Prostate gland (tissue), 2 donors: ENCODE measurements at places on chromosomes 1 and 21. TPM values are rescaled to one million over a fixed set of nuclear protein-coding genes. Genes with fewer than 3 reads are reported as not detected.

The GSTM1 gene
- not detected for total RNA-seq

The MYBPH gene
- total RNA-seq = 7.7 TPM

The THRAP3 gene
- total RNA-seq = 123 TPM

The FAM151A gene
- total RNA-seq = not detected

The HAO2 gene
- not detected for total RNA-seq

The ASB17 gene
- total RNA-seq = not detected

The CHIA gene
- not detected for total RNA-seq

DNA sequence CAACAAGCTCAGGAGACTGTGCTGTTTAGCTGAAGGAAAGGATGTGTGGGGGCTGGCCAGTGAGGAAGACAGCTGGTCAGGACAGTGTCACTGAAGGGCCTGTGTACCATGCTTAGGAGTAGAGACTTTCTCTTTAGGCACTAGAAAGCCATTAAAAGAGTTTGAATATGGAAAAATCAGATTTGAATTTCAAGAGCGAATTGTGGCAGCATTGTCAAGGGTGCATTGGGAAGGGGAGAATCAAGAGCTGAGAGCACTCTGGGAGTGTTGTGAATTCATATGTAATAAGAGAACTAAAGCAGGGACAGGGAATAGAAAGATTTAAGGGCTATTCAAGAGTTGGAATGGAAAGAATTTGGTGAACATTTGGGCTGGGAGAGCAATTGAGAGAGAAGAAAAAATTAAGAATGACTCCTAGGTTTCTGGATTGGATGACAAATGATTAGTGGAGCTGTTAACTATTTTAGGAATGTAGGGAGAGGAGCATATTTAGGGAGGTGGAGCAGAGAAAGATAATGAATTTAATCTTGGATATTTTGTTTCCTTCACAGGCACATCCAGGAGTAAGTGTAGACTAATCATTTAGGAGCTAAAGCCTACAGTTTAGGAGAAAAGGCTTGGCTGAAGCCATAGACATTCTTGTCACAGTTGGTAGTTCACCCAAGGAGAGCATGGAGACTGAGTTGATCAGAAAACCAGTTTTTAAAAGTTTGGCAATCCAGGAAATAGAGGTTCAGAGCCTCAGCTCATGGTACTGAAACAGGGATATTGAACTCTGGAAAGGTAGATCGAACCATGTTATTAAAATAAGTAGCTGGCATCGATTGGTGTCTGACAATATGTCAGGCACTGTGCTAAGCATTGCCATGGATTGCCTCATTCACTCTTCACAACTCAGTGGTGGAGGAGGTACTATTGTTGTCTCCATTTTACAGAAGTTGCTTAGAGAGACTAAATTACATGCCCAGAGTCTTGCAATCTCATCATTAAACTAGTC is 23.1 kb upstream of the TOR3A start:
- no peaks in the 10 kb centered on the region for H3K36me3 ChIP-seq
- DNase-seq = no peak
- H3K27ac ChIP-seq = no peak overlapping the region
- no peaks in the 10 kb centered on the region for H3K27me3 ChIP-seq

- H3K27ac ChIP-seq = peak overlapping the region; percentile 96
- no peaks in the 10 kb centered on the region for H3K4me1 ChIP-seq
- peak overlapping the region; percentile 90 for H3K4me3 ChIP-seq
- H3K36me3 ChIP-seq = no peaks in the 10 kb centered on the region
- no peaks in the 10 kb centered on the region for H3K27me3 ChIP-seq
- peak; percentile 70 for DNase-seq
Measured at GRCh38 chr21:41168391-41169257, 664 bp downstream of the BACE2 start.

- no peaks in the 10 kb centered on the region for H3K36me3 ChIP-seq
- no peak overlapping the region for H3K4me3 ChIP-seq
Measured at GRCh38 chr1:86906419-86906818, 7.5 kb downstream of the SELENOF start.

DNA sequence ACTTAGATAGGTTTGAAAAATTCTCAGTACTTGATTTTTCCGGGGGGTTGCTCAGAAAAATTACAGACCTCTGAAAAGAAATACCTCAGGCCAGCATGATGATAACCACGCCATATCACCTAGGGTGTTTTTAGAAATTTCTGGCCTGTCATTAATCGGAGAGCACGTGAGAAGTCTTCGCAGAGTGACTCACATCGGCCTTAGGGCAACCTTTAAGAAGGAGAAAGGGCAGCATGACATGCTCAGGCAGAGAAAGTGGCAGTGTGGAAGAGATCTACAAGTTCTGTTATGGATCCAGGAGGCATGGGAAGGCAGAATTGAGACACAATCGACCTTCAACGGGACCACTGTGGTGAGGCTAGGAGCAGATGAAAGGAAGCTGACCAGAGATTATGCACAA is 506.3 kb downstream of the LMO4 start:
- H3K27me3 ChIP-seq = no peaks in the 10 kb centered on the region
- no peak overlapping the region for H3K27ac ChIP-seq
- no peaks in the 10 kb centered on the region for H3K36me3 ChIP-seq
- H3K4me3 ChIP-seq = no peak overlapping the region
- DNase-seq = no peak
- H3K4me1 ChIP-seq = no peaks in the 10 kb centered on the region

- H3K36me3 ChIP-seq = no peaks in the 10 kb centered on the region
- H3K4me1 ChIP-seq = peaks cover 31% of the 10 kb centered on the region
- no peaks in the 10 kb centered on the region for H3K27me3 ChIP-seq
- H3K27ac ChIP-seq = peak overlapping the region; percentile 87
- no peak overlapping the region for H3K4me3 ChIP-seq
- peak; percentile 54 for DNase-seq
Measured at GRCh38 chr21:36508948-36509347, 29.0 kb upstream of the CLDN14 start.

DNA sequence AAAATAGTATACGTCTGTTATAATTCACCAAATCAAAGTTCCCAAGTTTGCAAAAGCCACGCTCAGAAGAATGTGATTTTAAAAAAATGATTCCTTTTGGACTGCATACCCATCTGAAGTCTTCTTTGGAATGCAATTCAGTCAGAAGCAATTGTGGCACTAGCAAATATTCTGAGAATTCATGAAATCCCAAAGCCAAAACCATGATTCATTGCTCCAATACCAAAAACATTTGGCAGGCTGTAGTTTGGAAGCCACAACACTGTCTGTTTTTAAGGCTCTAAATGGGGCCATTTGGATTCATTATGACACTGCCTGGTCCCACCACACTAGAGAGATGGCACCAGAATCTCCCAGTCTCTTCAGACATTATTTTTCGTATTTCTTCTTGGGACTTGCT is 21.8 kb upstream of the LRRC53 start:
- no peaks in the 10 kb centered on the region for H3K27me3 ChIP-seq
- no peak for DNase-seq
- no peaks in the 10 kb centered on the region for H3K4me1 ChIP-seq
- H3K27ac ChIP-seq = no peak overlapping the region
- no peaks in the 10 kb centered on the region for H3K36me3 ChIP-seq

- H3K4me3 ChIP-seq = no peak overlapping the region
- H3K36me3 ChIP-seq = no peaks in the 10 kb centered on the region
- no peak for DNase-seq
Measured at GRCh38 chr21:24881506-24881905, 725.8 kb downstream of the MRPL39 start.

DNA sequence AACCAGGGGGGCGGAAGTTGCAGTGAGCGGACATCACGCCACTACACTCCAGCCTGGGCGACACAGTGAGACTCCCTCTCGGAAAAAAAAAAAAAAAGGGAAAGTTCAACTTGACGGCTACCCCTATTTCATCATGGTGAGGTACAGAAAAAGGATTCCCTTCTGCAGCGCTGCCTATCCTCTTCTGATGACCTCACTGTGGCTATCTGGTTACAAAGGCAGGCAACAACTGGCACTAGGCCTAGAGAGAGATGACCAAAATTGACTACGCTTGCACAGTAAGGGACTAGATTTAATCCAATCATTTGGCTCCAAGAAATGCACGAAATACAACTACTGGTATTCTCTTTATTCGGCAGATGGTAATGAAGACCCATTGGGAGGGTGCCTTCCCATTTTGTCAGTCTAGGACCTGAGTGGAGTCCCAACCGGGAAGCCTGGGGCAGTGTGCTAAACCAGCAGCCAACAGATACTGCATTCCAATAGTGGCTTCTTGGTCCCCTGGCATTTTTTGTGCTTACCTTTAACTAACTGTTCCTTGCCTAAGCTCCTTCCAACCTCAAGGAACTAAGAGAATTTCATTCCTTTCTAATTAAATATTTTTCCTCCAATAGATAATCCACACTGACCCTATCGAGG is 36.6 kb downstream of the ITPKB start:
- peak overlapping the region; percentile 53 for H3K4me3 ChIP-seq
- H3K27ac ChIP-seq = peak overlapping the region; percentile 97
- DNase-seq = peak; percentile 66
- H3K36me3 ChIP-seq = no peaks in the 10 kb centered on the region
- no peaks in the 10 kb centered on the region for H3K27me3 ChIP-seq

- H3K36me3 ChIP-seq = no peaks in the 10 kb centered on the region
- no peaks in the 10 kb centered on the region for H3K27me3 ChIP-seq
- peak overlapping the region; percentile 23 for H3K27ac ChIP-seq
Measured at GRCh38 chr1:181135437-181135731, 46.9 kb downstream of the IER5 start.

DNA sequence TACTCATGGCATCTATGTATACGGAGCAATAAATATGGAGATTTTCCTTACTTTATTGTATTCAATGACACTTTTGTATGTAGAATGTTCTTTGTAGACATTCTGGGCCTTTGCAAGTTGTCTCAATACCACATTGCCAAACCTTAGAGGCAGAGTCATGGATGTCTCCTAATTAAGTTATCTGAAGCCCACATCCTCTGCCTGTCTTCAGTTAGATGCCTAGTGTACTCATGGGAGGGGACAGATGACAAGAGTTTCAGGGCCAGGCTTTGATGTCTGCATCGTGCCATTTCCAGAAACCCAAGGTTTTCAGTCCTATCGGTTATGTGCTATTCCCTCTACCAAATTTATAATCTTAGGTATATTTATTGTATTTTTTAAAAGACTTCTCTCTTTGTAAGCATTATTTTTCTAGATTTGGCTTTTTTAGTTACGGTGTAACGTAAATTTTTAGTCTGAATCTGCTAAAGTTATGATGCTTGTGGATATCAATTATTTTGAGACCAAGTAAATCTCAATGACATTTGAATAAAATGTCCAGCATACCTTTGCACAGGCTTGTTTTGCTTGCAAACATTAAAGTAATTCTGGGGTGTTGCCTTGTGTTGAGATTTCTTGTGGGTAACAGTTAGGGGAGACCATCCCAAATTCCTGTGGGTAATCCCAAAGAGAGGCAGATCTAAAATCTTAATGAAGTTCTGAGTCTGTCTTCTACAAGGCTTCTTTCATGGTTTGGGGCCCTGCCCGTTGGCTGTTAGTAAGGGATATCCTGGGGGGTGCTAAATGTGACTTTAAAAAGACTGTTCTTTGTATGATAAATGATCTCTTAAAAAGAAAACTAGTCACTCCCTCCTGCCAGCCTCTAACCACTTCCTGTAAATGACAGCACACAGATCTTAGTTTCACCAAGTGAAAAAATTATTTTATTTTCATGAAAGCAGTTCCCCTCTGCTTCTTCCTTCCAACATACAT is 8.0 kb upstream of the MACF1 start:
- H3K36me3 ChIP-seq = no peaks in the 10 kb centered on the region
- no peak for DNase-seq
- H3K27ac ChIP-seq = peak overlapping the region; percentile 39
- no peak overlapping the region for H3K4me3 ChIP-seq

GRCh38 chr1:241591736-241592135 is 48.4 kb downstream of the CHML start:
- no peaks in the 10 kb centered on the region for H3K27me3 ChIP-seq
- no peaks in the 10 kb centered on the region for H3K4me1 ChIP-seq
- H3K4me3 ChIP-seq = no peak overlapping the region
- H3K36me3 ChIP-seq = no peaks in the 10 kb centered on the region

DNA sequence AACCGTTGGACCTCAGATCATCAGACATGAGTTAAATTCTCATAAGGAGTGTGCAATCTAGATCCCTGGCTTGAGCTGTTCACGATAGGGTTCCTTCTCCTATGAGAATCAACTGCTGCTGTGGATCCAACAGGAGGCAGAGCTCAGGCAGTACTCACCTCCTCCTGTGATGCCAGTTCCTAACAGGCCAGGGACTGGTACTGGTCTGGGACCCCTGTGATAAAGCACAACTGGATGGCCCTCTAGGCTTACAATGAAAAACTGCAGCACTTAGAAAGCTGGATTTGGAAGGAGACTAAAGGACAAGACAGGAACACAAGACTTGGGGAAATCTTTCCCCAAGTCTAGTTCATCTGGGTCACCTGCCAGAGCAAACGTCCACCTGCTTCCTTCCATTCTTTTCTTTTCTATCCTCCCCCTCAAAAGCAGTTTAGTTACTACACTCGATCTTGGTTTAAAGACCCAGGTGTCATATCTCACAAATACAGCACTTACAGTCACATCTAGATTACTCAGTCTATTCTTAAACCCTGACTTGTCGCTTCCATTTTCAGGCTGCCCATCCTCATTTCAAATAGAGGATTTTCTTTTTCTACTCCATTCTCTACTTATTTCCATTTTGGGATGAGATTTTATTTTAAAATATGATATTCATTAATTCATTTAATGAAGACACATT is 59.8 kb downstream of the PTPN14 start:
- no peak overlapping the region for H3K4me3 ChIP-seq
- H3K27me3 ChIP-seq = no peaks in the 10 kb centered on the region
- no peak overlapping the region for H3K27ac ChIP-seq

GRCh38 chr1:204819495-204819894 is 51.2 kb upstream of the NFASC start:
- DNase-seq = no peak
- no peaks in the 10 kb centered on the region for H3K27me3 ChIP-seq
- no peaks in the 10 kb centered on the region for H3K36me3 ChIP-seq
- no peak overlapping the region for H3K4me3 ChIP-seq

DNA sequence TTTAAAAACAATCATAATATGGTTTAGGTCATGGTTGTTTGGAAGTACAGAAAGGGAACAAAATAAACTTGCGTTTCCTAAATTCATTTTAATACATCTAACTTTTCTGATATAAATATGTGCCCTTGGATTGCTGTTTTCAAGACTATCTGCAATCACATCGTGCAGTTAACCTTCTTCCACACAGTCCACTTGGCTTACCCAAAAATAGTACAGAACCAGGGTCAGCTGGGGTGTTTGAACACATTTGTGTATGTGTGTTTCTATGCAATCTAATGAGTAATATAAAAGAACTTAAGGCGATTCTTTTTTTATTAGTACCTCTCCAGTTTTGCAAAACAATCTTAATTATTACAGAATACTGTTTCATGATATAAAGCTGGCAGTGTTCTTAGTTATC is 19.9 kb downstream of the SAMSN1 start:
- no peak overlapping the region for H3K27ac ChIP-seq
- no peaks in the 10 kb centered on the region for H3K27me3 ChIP-seq
- no peaks in the 10 kb centered on the region for H3K4me1 ChIP-seq
- H3K36me3 ChIP-seq = no peaks in the 10 kb centered on the region
- no peak overlapping the region for H3K4me3 ChIP-seq

GRCh38 chr1:246394121-246394520 is 113.0 kb downstream of the SMYD3 start:
- no peak for DNase-seq
- H3K27ac ChIP-seq = no peak overlapping the region
- H3K36me3 ChIP-seq = no peaks in the 10 kb centered on the region
- no peaks in the 10 kb centered on the region for H3K27me3 ChIP-seq
- H3K4me3 ChIP-seq = no peak overlapping the region
- H3K4me1 ChIP-seq = no peaks in the 10 kb centered on the region
